Stimulated activated CD4-positive, alpha-beta T cell treated with anti-CD3 and anti-CD28 coated beads, TNF-alpha, amount 100 ng/mL, for 48 hours (primary cell): ENCODE measurements at places on chromosomes 7 and 10.

- no peak for DNase-seq
Measured at GRCh38 chr10:51308116-51308515, 233.8 kb downstream of the PRKG1 start.

DNA sequence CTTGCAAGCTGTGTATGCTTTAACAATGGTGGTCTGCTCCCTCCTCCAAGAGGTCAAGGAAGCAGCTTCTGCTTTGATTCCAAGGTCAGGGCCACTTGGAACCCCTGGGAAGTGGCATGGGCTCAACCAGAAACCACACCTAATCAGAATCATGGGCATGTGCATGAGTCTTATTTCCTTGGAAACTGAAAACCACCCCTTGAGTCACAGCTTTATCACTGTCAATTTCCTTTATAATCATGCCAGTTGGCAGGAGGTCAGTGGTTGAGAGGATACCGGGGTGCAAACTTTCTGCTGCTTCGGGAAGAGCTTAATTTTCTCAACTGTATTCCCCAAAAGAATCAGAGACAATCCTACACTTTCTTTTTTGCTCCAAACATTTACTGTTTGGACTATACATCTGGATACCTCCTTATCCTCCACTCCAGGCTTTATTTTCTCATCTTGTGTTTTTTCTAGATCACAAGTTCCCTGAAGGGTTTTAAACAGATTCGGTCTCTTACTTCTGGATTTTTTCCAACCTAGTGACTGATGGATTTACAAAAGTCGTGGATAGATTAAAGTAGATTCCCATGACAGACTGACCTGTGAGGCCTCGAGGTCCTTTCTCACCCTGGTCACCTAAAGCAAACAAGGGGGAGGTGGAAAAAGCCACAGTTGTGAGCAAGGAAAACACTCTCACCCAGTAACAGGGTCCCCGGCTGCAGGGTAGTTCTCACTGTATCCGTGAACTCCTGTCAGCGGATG lies 36.0 kb downstream of the COL17A1 start:
- no peak for DNase-seq

GRCh38 chr10:124576526-124577420 lies 115.2 kb downstream of the LHPP start:
- DNase-seq, result no peak

GRCh38 chr10:35685402-35685801 lies 43.3 kb upstream of the FZD8 start:
- DNase-seq, result no peak
